Ascending aorta (tissue), 2 donors: ENCODE measurements at places on chromosomes 16 and 17.

- H3K4me3 ChIP-seq: peak overlapping the region; percentile 13
- peaks cover 8% of the 10 kb centered on the region for H3K4me1 ChIP-seq
- H3K36me3 ChIP-seq: no peaks in the 10 kb centered on the region
- no peaks in the 10 kb centered on the region for H3K27me3 ChIP-seq
These were observed 67.9 kb downstream of the HIC1 start for GRCh38 chr17:2122641-2123302.

- no peaks in the 10 kb centered on the region for H3K36me3 ChIP-seq
- H3K4me3 ChIP-seq: no peak overlapping the region
- H3K4me1 ChIP-seq: no peaks in the 10 kb centered on the region
- H3K27me3 ChIP-seq: no peaks in the 10 kb centered on the region
These were observed 34.3 kb downstream of the WFDC1 start for GRCh38 chr16:84329016-84329415.

GRCh38 chr16:86777381-86777946 is 199.1 kb downstream of the FOXL1 start:
- no peak overlapping the region for H3K27ac ChIP-seq
- no peak overlapping the region for H3K4me3 ChIP-seq
- no peaks in the 10 kb centered on the region for H3K36me3 ChIP-seq

DNA sequence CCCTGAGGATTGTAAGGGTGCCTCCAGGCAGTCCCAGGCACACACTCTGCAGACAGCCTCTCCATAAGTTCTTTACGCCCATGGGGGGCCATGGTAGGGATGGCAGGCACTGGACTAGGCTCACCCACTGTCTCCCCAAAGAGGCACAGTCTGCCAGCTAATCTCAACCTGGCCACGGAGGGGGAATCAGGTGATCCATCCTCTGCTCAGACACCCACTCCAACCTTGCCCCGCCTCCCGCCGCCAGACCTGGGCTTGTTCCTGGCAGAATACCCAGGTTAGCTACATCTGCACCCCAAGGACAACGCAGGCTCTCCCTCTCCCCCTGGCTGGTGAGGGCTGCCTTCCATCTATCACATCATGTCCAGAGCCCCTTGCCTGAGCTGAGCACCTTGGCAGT is 1.2 kb downstream of the NLGN2 start:
- H3K27ac ChIP-seq: no peak overlapping the region
- H3K36me3 ChIP-seq: peaks cover 7% of the 10 kb centered on the region
- no peak overlapping the region for H3K4me3 ChIP-seq
- no peaks in the 10 kb centered on the region for H3K4me1 ChIP-seq
- H3K27me3 ChIP-seq: no peaks in the 10 kb centered on the region
- no peak for DNase-seq

- DNase-seq: no peak
- H3K27me3 ChIP-seq: no peaks in the 10 kb centered on the region
- H3K27ac ChIP-seq: peak overlapping the region; percentile 96
These were observed 157.6 kb downstream of the RAB11FIP4 start for GRCh38 chr17:31549121-31549524.

DNA sequence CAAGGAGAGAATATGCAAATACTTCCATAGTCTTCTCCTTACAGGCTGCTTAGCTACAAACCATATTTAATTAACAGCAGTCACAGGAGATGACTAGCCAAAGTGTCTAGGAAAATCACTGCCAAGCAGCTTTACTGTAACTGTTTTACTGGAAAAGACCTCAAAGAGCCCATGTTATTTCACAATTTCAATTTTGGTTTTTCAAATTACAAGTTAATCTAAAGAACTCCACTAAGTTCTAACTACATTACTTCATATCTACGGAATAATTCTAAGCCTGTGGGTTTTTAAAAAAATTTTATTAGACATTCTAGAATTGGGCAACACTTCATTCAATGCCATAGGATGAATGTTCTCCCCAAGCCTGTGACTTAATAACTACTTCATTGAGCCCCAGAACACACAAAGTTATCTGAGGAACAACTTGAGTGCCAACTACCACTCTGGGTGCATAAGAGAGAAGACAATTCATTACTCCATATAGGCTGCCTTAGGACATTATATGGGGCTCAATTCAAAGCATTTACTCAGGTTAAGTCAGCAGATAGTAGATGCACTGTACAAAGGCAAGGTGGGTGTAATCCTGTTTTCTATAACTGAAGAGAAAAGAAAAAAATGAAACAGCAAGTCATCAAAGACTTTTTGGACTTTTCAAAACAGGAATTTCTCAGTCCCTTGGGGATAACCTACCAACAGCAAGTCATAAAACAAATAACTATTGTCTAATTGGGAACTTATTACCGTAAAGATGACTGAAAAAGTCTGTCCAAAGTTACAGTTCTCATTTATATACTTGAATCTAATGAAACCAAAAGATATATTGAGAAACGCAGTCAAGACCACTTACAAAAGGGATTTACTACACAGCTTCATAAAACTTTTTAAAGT is 33.0 kb downstream of the STAT3 start:
- peaks cover 47% of the 10 kb centered on the region for H3K4me1 ChIP-seq
- no peak overlapping the region for H3K4me3 ChIP-seq
- no peaks in the 10 kb centered on the region for H3K27me3 ChIP-seq

- H3K36me3 ChIP-seq: peaks cover 22% of the 10 kb centered on the region
- no peak overlapping the region for H3K4me3 ChIP-seq
- H3K4me1 ChIP-seq: peaks cover 19% of the 10 kb centered on the region
- no peak for DNase-seq
- peak overlapping the region; percentile 54 for H3K27ac ChIP-seq
- H3K27me3 ChIP-seq: no peaks in the 10 kb centered on the region
These were observed 28.7 kb downstream of the MPG start for GRCh38 chr16:106623-107324.

GRCh38 chr17:17722906-17723353 is 41.7 kb downstream of the RAI1 start:
- H3K4me1 ChIP-seq: peaks cover 6% of the 10 kb centered on the region
- H3K36me3 ChIP-seq: no peaks in the 10 kb centered on the region
- H3K27ac ChIP-seq: no peak overlapping the region
- no peak for DNase-seq
- peak overlapping the region; percentile 69 for H3K4me3 ChIP-seq
- no peaks in the 10 kb centered on the region for H3K27me3 ChIP-seq

DNA sequence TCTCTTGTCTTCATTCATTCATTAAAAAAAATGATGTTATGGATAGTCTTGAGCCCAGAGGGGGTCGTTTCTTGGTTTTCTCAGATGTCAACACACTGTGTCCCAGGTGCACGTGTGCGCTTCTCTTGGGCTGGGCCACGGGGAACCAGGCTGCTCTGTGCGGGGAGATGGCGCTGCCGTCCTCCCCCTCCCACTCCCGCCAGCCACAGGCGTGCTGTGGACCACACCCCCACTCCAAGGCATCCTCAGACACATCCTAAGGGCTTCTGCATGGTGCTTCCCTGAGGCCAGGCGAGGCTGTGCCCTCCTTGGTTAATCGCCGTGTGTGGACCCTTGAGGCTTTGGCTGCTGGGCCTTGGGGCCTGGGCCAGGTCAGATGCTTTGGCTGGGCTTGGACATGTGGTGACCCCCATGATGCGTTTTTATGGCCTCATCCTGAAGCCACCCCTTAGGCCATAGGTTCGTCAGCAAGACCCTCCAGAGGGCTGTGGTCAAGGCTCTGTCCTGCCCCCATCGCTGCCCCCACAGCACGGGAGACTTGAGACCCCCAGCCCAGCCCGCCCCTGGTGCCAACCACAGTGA is 245.7 kb upstream of the CIBAR2 start:
- no peaks in the 10 kb centered on the region for H3K36me3 ChIP-seq
- H3K4me3 ChIP-seq: no peak overlapping the region
- H3K27me3 ChIP-seq: no peaks in the 10 kb centered on the region
- DNase-seq: no peak
- H3K4me1 ChIP-seq: no peaks in the 10 kb centered on the region
- no peak overlapping the region for H3K27ac ChIP-seq

GRCh38 chr17:72724267-72724666 is 368.2 kb downstream of the SLC39A11 start:
- no peaks in the 10 kb centered on the region for H3K36me3 ChIP-seq
- DNase-seq: no peak
- H3K27ac ChIP-seq: no peak overlapping the region
- no peak overlapping the region for H3K4me3 ChIP-seq
- H3K4me1 ChIP-seq: no peaks in the 10 kb centered on the region

- H3K27me3 ChIP-seq: no peaks in the 10 kb centered on the region
- H3K27ac ChIP-seq: no peak overlapping the region
- no peaks in the 10 kb centered on the region for H3K36me3 ChIP-seq
- no peak for DNase-seq
- H3K4me1 ChIP-seq: no peaks in the 10 kb centered on the region
- H3K4me3 ChIP-seq: no peak overlapping the region
These were observed 27.4 kb downstream of the IQCK start for GRCh38 chr16:19745286-19746010.
